Tibial nerve (tissue), 4 donors: ENCODE measurements at places on chromosomes 13 and 19. TPM values are rescaled to one million over a fixed set of nuclear protein-coding genes. Genes with fewer than 3 reads are reported as not detected.

GRCh38 chr13:25153736-25154135 is 18.4 kb downstream of the AMER2 start:
- H3K36me3 ChIP-seq = no peaks in the 10 kb centered on the region
- no peaks in the 10 kb centered on the region for H3K27me3 ChIP-seq
- no peak overlapping the region for H3K4me3 ChIP-seq

DNA sequence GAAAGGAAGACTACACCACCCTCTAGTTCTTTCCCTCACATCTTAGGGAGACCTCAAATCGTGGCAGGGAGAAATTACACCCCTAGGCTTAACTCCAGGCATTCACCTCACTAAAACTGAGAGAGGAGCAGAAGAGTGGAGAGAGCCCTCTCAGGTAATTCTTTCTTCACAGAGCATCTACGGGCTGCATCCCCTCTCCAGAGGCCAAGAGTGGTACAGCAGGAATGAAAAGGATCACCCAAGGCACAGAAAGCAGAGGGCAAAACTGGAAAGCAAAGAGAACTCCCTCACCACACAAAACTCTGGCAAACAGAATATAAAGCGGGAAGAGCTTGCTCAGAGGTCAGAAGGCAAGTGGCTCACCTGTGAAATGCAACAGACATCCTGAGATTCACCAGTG is 661.2 kb downstream of the TBC1D4 start:
- no peak overlapping the region for H3K27ac ChIP-seq
- no peak overlapping the region for H3K4me3 ChIP-seq
- no peaks in the 10 kb centered on the region for H3K36me3 ChIP-seq
- H3K27me3 ChIP-seq = no peaks in the 10 kb centered on the region

The KLK15 gene
- not detected for total RNA-seq

DNA sequence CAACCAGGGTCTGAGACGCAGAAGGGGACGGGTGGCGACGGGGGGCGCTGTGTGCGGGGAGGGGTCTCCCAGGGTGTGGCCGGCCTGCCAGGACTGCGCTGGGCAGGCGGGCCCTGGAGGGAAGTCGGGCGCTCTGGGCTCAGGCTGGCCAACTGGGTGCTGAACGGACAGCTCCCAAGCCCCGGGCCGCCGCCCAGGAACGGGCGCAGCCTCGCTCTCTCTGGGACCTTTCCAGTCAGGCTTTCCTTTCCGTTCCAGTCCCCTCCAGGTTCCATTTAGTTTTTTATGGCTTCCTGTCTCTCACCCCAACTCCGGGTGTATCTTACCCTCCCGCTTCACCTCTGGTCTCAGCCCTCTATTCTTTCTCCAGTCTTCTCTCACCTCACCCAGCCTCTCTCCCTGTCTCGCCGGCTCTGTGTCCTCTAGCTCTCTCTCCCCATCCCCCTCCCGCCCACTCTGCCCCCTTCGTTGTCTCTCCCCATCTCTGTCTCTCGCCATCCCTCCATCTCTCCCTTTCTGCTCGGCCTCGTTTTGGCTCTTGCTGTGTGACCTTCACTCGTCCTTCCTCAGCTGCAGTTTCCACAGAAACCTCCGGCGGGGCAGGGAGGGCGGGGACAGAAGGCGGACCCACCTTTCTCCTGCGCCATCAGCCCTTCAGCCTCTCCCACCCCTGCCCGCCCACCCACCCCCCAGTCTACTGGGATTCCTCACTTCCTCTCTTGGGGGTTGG is 3.3 kb upstream of the ATP1A3 start:
- no peak for DNase-seq
- no peak overlapping the region for H3K27ac ChIP-seq
- H3K36me3 ChIP-seq = peaks cover 2% of the 10 kb centered on the region
- H3K27me3 ChIP-seq = peaks cover 3% of the 10 kb centered on the region

- no peaks in the 10 kb centered on the region for H3K36me3 ChIP-seq
- no peaks in the 10 kb centered on the region for H3K27me3 ChIP-seq
- DNase-seq = no peak
- H3K4me3 ChIP-seq = no peak overlapping the region
- no peak overlapping the region for H3K27ac ChIP-seq
Observed at GRCh38 chr19:50777830-50778303, 7.6 kb downstream of the GPR32 start.

GRCh38 chr19:9485140-9485539 is 13.3 kb downstream of the ZNF560 start:
- no peak overlapping the region for H3K4me3 ChIP-seq
- H3K27ac ChIP-seq = no peak overlapping the region
- DNase-seq = no peak
- no peaks in the 10 kb centered on the region for H3K36me3 ChIP-seq
- no peaks in the 10 kb centered on the region for H3K27me3 ChIP-seq

- no peak overlapping the region for H3K4me3 ChIP-seq
- no peaks in the 10 kb centered on the region for H3K27me3 ChIP-seq
- no peaks in the 10 kb centered on the region for H3K4me1 ChIP-seq
- H3K36me3 ChIP-seq = no peaks in the 10 kb centered on the region
- no peak overlapping the region for H3K27ac ChIP-seq
Observed at GRCh38 chr13:26485288-26485687, 72.2 kb upstream of the WASF3 start.

The TRPC4 gene
- total RNA-seq = 1.1 TPM

GRCh38 chr13:36051082-36051481 is 80.1 kb downstream of the DCLK1 start:
- H3K27ac ChIP-seq = no peak overlapping the region
- H3K27me3 ChIP-seq = no peaks in the 10 kb centered on the region
- H3K4me3 ChIP-seq = no peak overlapping the region
- H3K4me1 ChIP-seq = peaks cover 4% of the 10 kb centered on the region
- no peak for DNase-seq

DNA sequence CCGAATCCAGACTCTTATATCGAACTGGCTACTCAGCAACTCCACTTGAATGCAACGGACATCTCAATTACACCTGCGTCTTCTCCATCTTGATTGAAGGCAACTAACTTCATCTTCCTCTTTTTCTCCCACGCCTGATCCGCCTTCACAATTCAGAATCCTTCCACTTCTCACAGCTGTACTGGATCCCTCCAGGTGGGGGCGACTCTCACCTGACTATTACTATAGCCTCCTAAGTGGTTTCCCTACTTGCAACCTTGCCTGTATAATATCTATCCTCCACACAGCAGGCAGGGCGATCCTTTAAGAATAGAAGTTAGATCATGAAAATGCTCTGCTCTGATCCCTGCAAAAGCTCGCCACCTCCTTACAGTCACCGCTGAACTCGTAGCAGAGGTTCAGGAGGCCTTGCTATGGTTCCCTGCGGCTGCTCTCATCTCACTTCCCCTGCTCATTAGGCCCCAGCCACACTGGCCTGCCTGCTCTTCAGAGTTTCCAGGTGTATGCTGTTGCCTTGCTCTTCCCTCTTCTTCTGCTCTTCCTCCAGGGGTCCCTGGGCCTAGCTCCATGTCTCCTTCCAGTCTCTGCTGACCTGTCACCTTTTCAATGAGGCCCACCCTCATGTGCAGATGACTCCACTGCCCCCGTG is 31.9 kb downstream of the RFXAP start:
- no peaks in the 10 kb centered on the region for H3K4me1 ChIP-seq
- H3K27me3 ChIP-seq = no peaks in the 10 kb centered on the region
- no peak for DNase-seq
- no peaks in the 10 kb centered on the region for H3K36me3 ChIP-seq
- no peak overlapping the region for H3K27ac ChIP-seq

GRCh38 chr13:49935171-49936074 is 717 bp downstream of the SPRYD7 start:
- peak overlapping the region; percentile 80 for H3K4me3 ChIP-seq
- no peaks in the 10 kb centered on the region for H3K27me3 ChIP-seq
- no peak for DNase-seq
- H3K4me1 ChIP-seq = peaks cover 7% of the 10 kb centered on the region
- no peaks in the 10 kb centered on the region for H3K36me3 ChIP-seq
- H3K27ac ChIP-seq = peak overlapping the region; percentile 88

The SULT2A1 gene
- total RNA-seq = not detected

GRCh38 chr19:14004619-14005348 is 1.3 kb downstream of the RFX1 start:
- H3K27ac ChIP-seq = peak overlapping the region; percentile 100
- no peak overlapping the region for H3K4me3 ChIP-seq
- no peaks in the 10 kb centered on the region for H3K36me3 ChIP-seq
- peaks cover 37% of the 10 kb centered on the region for H3K4me1 ChIP-seq
- peak; percentile 66 for DNase-seq

GRCh38 chr19:658916-659839 is 3.8 kb downstream of the RNF126 start:
- DNase-seq = no peak
- peaks cover 3% of the 10 kb centered on the region for H3K4me1 ChIP-seq
- H3K27me3 ChIP-seq = no peaks in the 10 kb centered on the region
